Stimulated activated CD4-positive, alpha-beta T cell treated with anti-CD3 and anti-CD28 coated beads, Interleukin-2, amount 100 ng/mL, for 24 hours (primary cell): ENCODE measurements at places on chromosomes 3 and 15.

- DNase-seq = no peak
Measured at GRCh38 chr3:3772920-3773319, 26.3 kb upstream of the LRRN1 start.

DNA sequence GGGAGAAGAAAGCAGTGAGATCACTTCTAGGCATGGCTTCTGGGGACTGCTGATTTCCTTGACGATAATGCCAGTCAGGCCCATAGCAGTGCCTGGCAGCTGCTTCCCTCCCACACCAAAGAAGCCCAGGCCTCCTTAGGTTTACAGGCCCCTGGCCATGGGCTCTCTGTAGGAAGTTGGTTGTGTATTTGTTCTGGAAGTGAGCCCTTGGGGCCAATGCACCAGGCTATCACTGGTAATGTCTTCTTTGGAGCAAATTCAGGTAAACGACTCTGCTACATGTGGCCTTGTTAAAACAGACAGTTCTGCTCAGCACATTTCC, 89.3 kb downstream of the CCNL1 start:
- no peak for DNase-seq

GRCh38 chr3:111197485-111197884, 125.9 kb downstream of the NECTIN3 start:
- DNase-seq = no peak

GRCh38 chr15:98902931-98903330, 104.7 kb downstream of the PGPEP1L start:
- DNase-seq = no peak

DNA sequence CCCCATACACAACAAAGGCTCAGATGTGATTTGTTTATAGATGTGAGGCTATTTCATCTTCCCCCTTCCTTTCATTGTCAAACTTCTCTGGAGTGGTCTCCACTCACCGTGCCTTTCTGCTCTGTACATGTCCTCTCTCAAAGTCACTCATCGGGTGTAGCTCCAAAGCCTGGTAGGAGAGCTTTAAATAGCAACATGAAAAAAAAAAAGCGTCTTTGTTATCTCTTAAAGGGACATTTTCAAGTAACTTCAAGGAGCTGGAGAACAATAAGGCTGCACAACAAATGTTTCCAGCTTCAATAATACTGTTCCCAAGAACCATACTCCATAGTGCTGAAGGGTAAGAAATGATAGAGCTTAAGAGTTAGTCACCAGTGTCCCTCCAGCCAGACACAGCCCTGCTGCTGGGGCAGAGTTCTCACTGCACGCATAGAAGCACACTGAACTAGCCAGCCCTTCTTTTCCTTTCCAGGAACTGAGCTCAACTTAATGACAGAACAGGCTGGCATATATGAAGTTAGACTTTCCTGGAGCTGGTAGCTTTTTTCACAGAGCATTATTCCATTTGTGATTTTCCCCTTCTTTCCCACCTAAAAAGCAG, 8.1 kb downstream of the FBXO40 start:
- DNase-seq = no peak

- DNase-seq = no peak
Measured at GRCh38 chr3:191963182-191963581, 502.2 kb downstream of the PYDC2 start.

- DNase-seq = no peak
Measured at GRCh38 chr15:89109238-89109637, 21.0 kb downstream of the ABHD2 start.

GRCh38 chr3:64008487-64009351, 14.6 kb downstream of the PSMD6 start:
- DNase-seq = no peak

DNA sequence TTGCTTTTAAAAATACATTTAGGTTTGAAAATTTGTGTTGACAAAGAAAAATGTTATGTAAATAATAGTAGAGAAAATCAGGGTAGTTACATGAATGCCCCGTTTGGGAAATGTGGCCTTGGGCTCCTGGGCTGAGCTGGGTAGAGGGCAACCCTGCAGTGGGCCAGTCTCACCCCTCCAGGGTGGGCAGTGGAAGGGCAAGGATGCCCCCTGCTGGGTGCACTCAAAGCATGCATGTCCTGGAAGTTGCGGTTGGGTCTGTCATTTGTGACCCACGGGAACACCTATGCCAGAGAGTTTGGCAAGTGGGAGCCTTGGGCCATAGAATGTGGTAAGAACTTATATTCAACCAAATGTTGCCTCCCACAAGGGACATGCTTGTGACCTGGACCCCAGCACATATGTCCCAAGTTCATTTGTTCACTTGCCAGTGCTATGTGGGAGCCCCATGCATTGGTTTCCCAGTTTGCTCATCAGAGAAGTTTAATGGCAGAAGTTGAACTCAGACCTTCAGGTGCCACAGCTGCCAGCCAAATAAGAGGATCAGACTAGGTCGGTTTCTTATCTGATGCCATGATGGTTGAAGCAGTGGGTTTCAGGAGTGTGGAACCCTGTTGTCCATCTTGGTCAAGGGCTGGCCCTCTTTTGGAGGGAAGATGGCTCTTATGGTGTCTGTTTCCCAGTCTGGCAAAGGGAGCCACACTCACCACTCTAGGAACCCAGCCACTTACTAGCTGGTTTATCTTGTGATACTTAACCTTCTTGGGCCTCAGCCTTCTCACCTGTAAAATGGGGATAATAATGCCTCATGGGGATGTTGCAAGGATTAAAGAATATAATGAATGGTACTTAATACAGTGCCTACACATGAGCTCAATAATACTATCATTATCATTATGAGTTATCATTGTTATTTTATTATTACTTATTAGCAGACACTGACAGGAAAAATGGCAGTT, 2.5 kb upstream of the PLCB2 start:
- DNase-seq = peak; percentile 70

DNA sequence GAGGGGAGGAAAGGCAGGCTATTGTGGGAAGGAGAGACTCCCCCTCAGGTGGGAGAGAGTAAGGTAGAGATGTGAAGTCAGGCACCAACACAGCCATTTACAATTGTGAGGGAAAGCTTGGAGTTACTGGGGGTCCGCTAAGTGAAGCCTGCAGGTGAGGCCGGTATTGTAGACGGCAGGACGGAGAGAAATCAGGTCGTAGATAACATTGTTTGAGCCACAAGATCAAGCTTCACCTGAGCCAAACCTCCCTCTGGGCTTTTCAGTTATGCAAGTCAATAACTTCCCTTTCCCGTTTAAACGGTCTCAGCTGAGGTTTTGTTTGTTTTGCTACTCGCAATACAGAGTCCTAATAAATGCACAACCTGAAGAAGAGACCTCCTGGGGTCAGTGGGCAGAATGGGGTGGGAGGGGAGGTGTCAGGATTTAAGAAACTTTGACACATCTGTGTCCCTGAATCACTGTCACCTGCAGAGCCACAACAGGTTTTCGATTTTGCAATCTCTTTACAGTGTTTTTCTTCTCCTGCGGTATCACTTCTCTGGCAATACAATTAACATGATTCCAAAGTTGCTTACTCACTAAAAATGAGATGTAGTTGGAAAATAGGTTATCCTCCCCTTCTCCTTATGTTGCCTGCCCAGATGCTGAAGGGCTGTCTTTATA, 72.0 kb upstream of the GLCE start:
- no peak for DNase-seq

DNA sequence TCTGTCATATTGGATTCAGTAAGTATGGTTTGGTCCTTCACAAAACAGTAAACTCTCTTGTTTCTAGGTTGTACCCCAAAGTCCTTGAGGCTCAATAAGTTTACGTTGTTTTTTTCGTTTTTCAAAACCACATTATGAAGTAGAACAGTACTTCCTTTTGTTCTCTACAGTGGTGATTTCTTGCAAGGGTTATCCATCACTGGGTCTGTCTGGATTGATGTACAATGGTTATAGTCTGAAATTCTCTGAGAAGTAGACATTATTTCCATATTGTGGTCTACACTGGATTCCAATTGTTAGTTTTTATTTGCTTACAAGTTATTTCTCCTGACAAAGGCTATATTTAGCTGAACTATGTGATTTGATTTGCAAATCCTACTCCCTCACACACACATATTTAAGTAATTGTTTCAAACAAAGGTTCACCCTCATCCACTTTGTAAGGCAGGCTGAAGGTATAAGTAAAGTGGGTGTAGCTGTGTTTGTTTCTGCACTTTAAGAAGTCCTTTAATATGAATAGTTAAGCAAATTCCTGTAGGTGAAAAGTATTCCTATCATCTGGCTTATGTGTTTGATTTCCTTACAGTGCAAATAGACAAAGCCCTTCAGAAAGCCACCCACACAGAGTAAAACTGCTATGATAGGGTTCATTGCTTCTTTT, 64.2 kb upstream of the MME start:
- no peak for DNase-seq

GRCh38 chr3:49465270-49466034, 4.6 kb upstream of the DAG1 start:
- no peak for DNase-seq

- peak; percentile 74 for DNase-seq
Measured at GRCh38 chr15:84604826-84605553, 4.2 kb downstream of the ZSCAN2 start.

GRCh38 chr3:168806871-168807270, 711.1 kb upstream of the GOLIM4 start:
- DNase-seq = no peak

DNA sequence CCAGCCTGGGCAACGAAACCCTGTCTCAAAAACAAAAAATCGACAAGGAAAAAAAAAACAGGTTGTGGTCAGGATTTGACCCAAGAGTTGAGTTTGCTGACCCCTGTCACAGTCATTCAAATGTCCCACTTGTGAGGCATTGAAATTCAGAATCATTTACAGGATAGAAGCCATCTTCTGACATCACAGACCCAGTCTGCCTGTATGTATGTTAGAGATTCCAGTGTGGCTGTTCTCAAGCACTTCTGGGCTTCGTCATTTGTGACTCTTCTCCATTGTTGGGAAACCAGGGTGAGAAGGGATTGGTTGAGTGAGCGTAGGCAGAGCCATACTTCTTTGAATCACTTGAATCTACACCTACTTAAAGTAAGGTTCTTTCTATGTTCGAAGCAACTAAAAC, 57.1 kb downstream of the LMLN start:
- no peak for DNase-seq

DNA sequence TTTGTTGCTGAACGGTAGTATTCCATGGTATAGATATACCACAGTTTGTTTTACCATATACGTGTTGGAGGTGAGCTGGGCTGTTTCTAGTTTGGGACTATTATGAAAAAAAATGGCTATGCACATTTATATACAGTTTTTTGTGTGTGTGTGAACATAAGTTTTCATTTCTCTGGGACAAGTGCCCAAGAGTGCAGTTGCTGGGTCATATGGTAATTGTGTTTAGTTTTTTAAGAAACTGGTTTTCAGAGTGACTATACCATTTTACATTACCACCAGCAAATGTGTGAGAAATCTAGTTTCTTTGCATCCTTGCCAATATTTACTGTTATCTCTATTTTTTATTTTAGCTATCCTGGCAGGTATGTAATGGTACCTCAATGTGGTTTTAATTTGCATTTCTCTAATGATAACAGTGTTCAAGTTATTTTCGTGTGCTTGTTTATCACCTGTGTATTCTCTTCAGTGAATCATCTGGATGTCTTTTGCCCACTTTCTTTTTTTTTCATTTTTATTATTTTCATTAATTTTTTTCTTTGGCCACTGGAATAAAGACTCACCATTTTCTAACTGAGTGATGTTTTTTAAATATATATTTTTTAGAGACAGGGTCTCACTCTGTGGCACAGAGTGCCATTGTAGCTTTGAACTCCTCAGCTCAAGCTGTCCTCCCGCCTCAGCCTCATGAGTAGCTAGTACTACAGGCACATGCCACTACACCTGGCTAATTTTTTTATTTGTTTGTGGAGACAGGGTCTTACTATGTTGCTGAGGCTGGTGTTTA, 75.3 kb downstream of the ZNF609 start:
- DNase-seq = no peak

DNA sequence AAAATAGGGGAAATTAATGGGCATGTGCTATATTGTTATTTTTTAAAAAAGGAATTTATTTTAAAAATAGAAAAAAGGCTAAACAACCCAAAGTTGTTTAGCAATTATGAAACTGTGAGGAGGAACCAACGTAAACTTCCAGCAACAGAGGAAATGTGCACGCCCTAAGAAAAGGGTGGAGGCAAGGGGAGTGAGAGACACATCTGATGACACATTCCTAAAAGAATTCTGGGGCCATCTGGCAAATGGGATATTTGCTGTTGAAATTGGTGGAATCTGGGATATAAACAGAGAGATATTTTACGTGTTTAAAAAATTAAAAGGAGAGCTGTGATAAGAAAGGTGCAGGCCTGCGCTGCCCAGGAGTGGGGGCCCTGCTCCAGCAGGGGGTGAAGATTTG, 50.8 kb upstream of the MUC13 start:
- DNase-seq = no peak

GRCh38 chr3:148606979-148607378, 90.7 kb upstream of the AGTR1 start:
- no peak for DNase-seq

GRCh38 chr3:29559741-29560465, 279.0 kb downstream of the RBMS3 start:
- DNase-seq = no peak

DNA sequence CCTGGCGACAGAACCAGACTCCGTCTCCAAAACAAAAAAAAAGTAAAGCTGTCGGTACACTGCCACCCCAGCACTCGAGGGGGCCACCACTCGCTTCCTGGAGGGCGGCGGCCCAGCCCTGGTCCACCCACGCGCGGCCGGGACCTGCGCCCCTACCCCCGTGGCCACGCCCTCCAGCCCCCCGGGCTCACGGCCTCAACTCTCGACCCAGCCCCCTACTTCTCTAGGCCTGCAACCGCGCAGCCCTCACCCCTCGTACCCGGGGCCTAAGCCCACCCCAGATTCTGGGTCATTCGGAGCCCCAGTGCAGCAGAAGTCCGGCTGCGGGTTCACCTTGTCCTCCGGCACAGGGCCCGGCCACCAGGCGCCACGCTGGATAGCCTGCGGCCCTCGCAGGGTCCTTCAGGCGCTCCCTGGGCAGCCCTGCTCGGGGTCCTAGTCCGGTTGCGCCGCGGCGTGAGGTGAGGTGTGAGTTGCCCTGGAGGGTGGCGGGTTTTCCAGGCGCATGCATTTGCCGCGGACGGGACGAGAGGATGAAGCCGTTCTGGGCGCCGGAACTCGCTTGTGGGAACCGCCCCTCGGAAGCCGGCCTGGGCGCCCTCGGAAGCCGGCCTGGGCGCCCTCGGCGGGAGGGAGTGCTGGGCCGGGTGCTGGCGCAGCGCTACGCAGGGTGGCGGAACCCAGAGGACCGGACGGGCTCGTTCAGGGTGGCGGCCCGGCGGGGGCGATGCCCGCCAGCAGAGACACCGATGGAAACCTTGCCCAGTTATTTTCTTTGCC, 32.3 kb downstream of the SPINK8 start:
- peak; percentile 97 for DNase-seq
